ENCODE measurements at places on chromosomes 6 and 20. TPM values are rescaled to one million over a fixed set of nuclear protein-coding genes. Genes with fewer than 3 reads are reported as not detected.
A peak's percentile ranks its signal among the peaks of the same experiment; 100 is the strongest.

- no peak for DNase-seq
- H3K4me3 ChIP-seq = no peak overlapping the region
- peaks cover 21% of the 10 kb centered on the region for H3K36me3 ChIP-seq
- no peaks in the 10 kb centered on the region for H3K27me3 ChIP-seq
- H3K4me1 ChIP-seq = no peaks in the 10 kb centered on the region
Observed at GRCh38 chr6:42618105-42618504, 54.3 kb downstream of the UBR2 start.

GSTA4 gene
- 135 TPM for polyA plus RNA-seq

TBX18 gene
- 7.9 TPM for polyA plus RNA-seq

SLC4A11 gene
- polyA plus RNA-seq = 0.44 TPM

GRCh38 chr6:148507774-148508173, 165.1 kb downstream of the SASH1 start:
- DNase-seq = no peak
- H3K27me3 ChIP-seq = no peaks in the 10 kb centered on the region
- H3K4me1 ChIP-seq = peaks cover 11% of the 10 kb centered on the region
- H3K36me3 ChIP-seq = no peaks in the 10 kb centered on the region
- H3K27ac ChIP-seq = peak overlapping the region; percentile 97

GRCh38 chr6:169489563-169490245, 212.1 kb downstream of the WDR27 start:
- H3K4me3 ChIP-seq = no peak overlapping the region
- H3K27ac ChIP-seq = peak overlapping the region; percentile 45
- H3K4me1 ChIP-seq = peaks cover 17% of the 10 kb centered on the region
- H3K27me3 ChIP-seq = no peaks in the 10 kb centered on the region
- H3K36me3 ChIP-seq = no peaks in the 10 kb centered on the region

DNA sequence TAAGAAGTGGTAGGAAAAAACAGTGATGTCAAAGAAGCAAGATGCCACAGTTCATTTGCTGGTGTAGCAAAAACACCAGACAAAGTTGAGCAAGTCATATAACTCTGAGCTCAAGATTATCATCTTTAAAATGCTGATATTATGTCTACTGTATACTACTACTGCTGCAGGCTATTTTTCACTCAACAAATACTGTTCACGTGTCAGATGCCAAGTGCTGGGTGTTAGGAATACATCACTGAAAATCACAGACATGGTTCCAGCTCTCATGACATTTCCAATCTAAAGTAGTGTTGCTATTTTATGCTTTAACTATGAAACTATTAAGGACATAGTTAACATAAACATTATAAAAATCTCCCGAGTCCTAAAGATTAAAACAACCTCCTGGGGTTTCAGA, 163.0 kb downstream of the NKAIN2 start:
- H3K27ac ChIP-seq = no peak overlapping the region
- no peaks in the 10 kb centered on the region for H3K36me3 ChIP-seq
- peaks cover 4% of the 10 kb centered on the region for H3K4me1 ChIP-seq
- H3K4me3 ChIP-seq = no peak overlapping the region
- DNase-seq = no peak
- H3K27me3 ChIP-seq = no peaks in the 10 kb centered on the region

SNRPB2 gene
- polyA plus RNA-seq = 71.7 TPM

- H3K36me3 ChIP-seq = no peaks in the 10 kb centered on the region
- H3K4me1 ChIP-seq = peaks cover 21% of the 10 kb centered on the region
- no peak overlapping the region for H3K27ac ChIP-seq
- DNase-seq = no peak
- H3K27me3 ChIP-seq = peaks cover 15% of the 10 kb centered on the region
- no peak overlapping the region for H3K4me3 ChIP-seq
Observed at GRCh38 chr6:16204653-16205376, 33.6 kb upstream of the GMPR start.

- no peak for DNase-seq
- peaks cover 9% of the 10 kb centered on the region for H3K36me3 ChIP-seq
- H3K4me1 ChIP-seq = no peaks in the 10 kb centered on the region
- H3K27ac ChIP-seq = no peak overlapping the region
Observed at GRCh38 chr20:3572151-3572550, 91.0 kb downstream of the GFRA4 start.

- H3K4me3 ChIP-seq = no peak overlapping the region
- H3K27ac ChIP-seq = no peak overlapping the region
- no peak for DNase-seq
- no peaks in the 10 kb centered on the region for H3K36me3 ChIP-seq
Observed at GRCh38 chr6:108676555-108676954, 115.8 kb downstream of the FOXO3 start.

- no peak overlapping the region for H3K4me3 ChIP-seq
- H3K36me3 ChIP-seq = no peaks in the 10 kb centered on the region
- H3K27ac ChIP-seq = no peak overlapping the region
- H3K27me3 ChIP-seq = no peaks in the 10 kb centered on the region
Observed at GRCh38 chr6:167704396-167704901, 122.3 kb upstream of the AFDN start.

- H3K27me3 ChIP-seq = no peaks in the 10 kb centered on the region
- H3K4me3 ChIP-seq = no peak overlapping the region
- H3K4me1 ChIP-seq = no peaks in the 10 kb centered on the region
- no peaks in the 10 kb centered on the region for H3K36me3 ChIP-seq
- DNase-seq = no peak
Observed at GRCh38 chr6:2426561-2427340, 181.3 kb upstream of the GMDS start.

- H3K4me1 ChIP-seq = peaks cover 91% of the 10 kb centered on the region
- no peak overlapping the region for H3K4me3 ChIP-seq
- H3K36me3 ChIP-seq = peaks cover 89% of the 10 kb centered on the region
- no peak for DNase-seq
Observed at GRCh38 chr20:62356589-62357186, 10.4 kb downstream of the LAMA5 start.

DNA sequence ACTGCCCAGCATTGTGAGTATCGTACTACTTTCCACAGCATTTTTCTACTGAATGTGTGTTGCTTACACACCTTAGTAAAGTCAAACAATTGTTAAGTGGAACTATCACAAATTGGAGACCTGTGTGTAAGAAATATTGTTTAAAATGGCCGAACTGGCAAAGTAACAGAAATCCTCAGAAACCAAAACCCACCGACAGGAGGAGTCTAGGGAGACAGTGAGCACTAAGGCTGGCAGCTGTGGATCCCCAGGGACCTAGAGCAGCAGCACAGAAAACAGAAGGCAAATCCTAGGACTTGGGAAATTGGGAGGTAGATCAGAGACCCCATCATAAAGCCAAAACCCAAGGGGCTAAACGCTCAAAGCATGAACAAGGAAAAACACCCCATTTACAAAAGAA, 69.9 kb downstream of the SESN1 start:
- no peaks in the 10 kb centered on the region for H3K27me3 ChIP-seq
- no peak overlapping the region for H3K27ac ChIP-seq
- H3K36me3 ChIP-seq = no peaks in the 10 kb centered on the region
- no peaks in the 10 kb centered on the region for H3K4me1 ChIP-seq

GRCh38 chr20:51333971-51334370, 208.5 kb downstream of the NFATC2 start:
- no peak for DNase-seq
- no peaks in the 10 kb centered on the region for H3K36me3 ChIP-seq
- H3K27me3 ChIP-seq = no peaks in the 10 kb centered on the region
- H3K4me3 ChIP-seq = no peak overlapping the region
- H3K4me1 ChIP-seq = no peaks in the 10 kb centered on the region

GRCh38 chr6:155143578-155144106, 120.2 kb upstream of the CLDN20 start:
- no peak overlapping the region for H3K4me3 ChIP-seq
- no peaks in the 10 kb centered on the region for H3K27me3 ChIP-seq
- no peak for DNase-seq
- peaks cover 3% of the 10 kb centered on the region for H3K4me1 ChIP-seq

GRCh38 chr6:13485923-13486562, 1.4 kb downstream of the GFOD1 start:
- H3K36me3 ChIP-seq = no peaks in the 10 kb centered on the region
- H3K4me3 ChIP-seq = peak overlapping the region; percentile 65
- H3K27me3 ChIP-seq = peaks cover 3% of the 10 kb centered on the region
- H3K27ac ChIP-seq = no peak overlapping the region

GRCh38 chr20:63235399-63235983, at the start of gene BIRC7:
Gene BIRC7, plus strand, starts transcription at chr20:63235905. Its CDS starts 192 bp downstream, at chr20:63236097.
- DNase-seq = no peak
- no peaks in the 10 kb centered on the region for H3K27me3 ChIP-seq
- H3K4me3 ChIP-seq = no peak within 1 kb of the TSS
- H3K36me3 ChIP-seq = peaks cover 7% of the 10 kb centered on the region
- H3K27ac ChIP-seq = no peak within 1 kb of the TSS

DNA sequence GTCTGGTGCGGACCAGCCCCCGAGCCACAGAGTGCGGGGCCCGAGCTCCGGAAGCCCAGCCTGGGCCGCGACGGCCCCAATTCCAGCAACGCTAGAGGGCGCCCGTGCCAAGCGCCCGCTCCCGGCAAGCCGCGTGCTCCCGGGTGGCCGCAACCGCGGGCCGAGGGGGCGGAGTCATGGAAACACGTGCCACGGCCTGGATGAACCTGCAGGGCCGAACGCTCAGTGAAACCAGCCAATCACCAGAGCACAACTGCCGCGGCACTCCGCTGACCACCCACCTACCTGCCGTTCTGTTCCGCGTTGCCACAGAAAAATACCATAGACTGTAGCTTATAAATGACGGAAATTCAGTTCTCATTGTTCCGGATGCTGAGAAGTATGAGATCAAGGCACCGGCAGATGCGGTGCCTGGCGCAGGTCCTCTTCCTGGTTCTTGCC, 85.7 kb upstream of the FOXC1 start:
- no peaks in the 10 kb centered on the region for H3K36me3 ChIP-seq
- peak overlapping the region; percentile 20 for H3K4me3 ChIP-seq
- DNase-seq = peak; percentile 48
- H3K27me3 ChIP-seq = peaks cover 4% of the 10 kb centered on the region
- no peak overlapping the region for H3K27ac ChIP-seq
- peaks cover 42% of the 10 kb centered on the region for H3K4me1 ChIP-seq

CD24 gene
- 367 TPM for polyA plus RNA-seq

- no peak overlapping the region for H3K4me3 ChIP-seq
- peaks cover 14% of the 10 kb centered on the region for H3K4me1 ChIP-seq
- H3K36me3 ChIP-seq = no peaks in the 10 kb centered on the region
- H3K27me3 ChIP-seq = no peaks in the 10 kb centered on the region
- DNase-seq = no peak
Observed at GRCh38 chr6:5936631-5937030, 70.1 kb downstream of the NRN1 start.

BNIP5 gene
- not detected for polyA plus RNA-seq

- H3K4me3 ChIP-seq = no peak overlapping the region
- H3K4me1 ChIP-seq = no peaks in the 10 kb centered on the region
- H3K27me3 ChIP-seq = no peaks in the 10 kb centered on the region
- H3K27ac ChIP-seq = no peak overlapping the region
- no peak for DNase-seq
Observed at GRCh38 chr6:12627053-12627452, 89.5 kb upstream of the PHACTR1 start.

DNA sequence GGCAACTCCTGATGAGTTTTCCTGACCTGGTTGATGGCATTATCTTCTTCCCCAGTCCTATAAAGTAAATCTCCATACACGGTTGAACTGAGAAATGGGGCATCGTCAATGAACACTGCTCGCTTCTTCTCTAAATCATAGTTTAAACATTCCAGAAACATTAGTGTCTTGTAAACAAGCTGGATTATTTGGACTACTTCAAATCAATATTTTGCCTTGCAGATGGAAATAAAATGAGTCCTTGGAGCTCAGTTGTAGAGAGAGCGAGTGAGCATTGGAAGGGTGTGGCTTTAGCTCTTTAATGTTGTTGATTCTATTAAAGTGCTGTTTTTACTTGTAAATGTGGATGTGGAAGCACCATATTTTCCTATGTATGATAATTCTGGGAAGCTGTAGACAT, 18.4 kb downstream of the C6orf89 start:
- H3K27ac ChIP-seq = no peak overlapping the region
- H3K4me1 ChIP-seq = peaks cover 14% of the 10 kb centered on the region
- DNase-seq = no peak
- no peak overlapping the region for H3K4me3 ChIP-seq

All from spinal cord (tissue), 10 donors.